ENCODE measurements at places on chromosomes 16 and 17.
A peak's percentile ranks its signal among the peaks of the same experiment; 100 is the strongest.

- DNase-seq = no peak
Observed at GRCh38 chr17:33494151-33494550, 201.1 kb upstream of the ASIC2 start.

GRCh38 chr16:31696968-31697743 lies 169.5 kb downstream of the AHSP start:
- no peak for DNase-seq

DNA sequence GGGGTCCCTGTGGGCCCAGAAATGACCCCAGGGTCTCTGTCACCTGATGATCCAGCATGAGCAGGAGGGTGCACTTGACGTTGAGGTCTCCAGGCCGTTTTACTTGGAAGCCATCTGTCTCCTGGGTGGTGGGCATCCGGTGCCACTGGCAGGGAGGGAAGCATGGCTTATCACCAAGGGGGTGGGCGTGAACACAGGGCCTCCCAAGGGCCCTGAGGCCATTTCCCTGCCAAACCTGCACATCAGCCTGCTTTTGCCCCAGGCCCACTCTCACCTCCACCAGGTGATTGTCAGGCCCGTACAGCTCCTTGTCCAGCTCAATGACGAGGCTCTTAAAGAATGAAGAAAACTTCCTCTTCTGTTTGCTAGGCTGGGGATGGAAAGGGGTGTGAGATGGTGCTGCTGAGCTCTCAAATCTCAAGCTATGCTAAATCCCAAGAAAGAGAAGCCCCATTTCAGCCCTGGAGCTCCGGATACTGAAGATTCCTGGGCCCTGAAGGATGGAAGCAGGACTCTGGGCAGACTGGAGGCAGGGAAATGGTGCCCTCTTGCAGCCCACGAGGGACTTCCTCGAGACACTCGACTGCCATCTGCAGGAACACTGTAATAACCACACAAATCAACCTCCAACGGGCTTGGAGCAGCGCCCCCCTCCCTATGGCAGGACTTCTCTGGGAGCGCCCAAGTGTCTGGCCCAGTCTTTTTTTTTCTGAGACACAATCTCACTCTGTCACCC lies 7.1 kb upstream of the FTSJ3 start:
- peak; percentile 71 for DNase-seq

- no peak for DNase-seq
Observed at GRCh38 chr17:67863624-67864247, 38.4 kb downstream of the BPTF start.

GRCh38 chr16:58948244-58948643 lies 214.1 kb upstream of the GOT2 start:
- no peak for DNase-seq

- DNase-seq = peak; percentile 81
Observed at GRCh38 chr17:49997773-49998703, 3.0 kb upstream of the DLX3 start.

GRCh38 chr16:27334838-27335237 lies 21.1 kb downstream of the IL4R start:
- DNase-seq = no peak

- no peak for DNase-seq
Observed at GRCh38 chr17:50769884-50770283, 2.6 kb upstream of the ANKRD40CL start.

GRCh38 chr16:27304881-27305745 lies 8.7 kb upstream of the IL4R start:
- DNase-seq = no peak

GRCh38 chr16:77961814-77962213 lies 60.5 kb upstream of the CLEC3A start:
- no peak for DNase-seq

DNA sequence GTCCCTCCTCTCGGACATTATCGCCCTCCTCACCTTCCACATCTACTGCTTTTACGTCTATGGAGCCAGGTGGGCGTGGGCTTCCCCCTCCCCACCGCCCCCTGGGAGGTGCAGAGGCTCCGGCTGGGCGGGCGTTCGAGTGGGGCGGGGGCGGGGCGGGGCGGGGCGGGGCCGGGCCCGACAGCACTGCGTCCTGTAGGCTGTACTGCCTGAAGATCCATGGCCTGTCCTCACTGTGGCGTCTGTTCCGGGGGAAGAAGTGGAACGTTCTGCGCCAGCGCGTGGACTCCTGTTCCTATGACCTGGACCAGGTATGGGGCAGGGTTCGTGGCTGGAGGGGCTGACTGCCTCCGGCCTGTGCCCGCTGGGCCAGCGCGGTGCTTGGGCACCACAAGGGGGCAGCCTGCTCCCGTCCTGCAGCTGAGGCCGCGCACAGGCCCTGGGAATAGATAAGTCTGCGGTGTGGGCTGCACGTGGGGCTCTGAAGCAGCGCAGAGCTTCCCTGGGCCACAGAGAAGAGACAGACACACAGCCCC lies 9.2 kb downstream of the PIGQ start:
- DNase-seq = peak; percentile 72

DNA sequence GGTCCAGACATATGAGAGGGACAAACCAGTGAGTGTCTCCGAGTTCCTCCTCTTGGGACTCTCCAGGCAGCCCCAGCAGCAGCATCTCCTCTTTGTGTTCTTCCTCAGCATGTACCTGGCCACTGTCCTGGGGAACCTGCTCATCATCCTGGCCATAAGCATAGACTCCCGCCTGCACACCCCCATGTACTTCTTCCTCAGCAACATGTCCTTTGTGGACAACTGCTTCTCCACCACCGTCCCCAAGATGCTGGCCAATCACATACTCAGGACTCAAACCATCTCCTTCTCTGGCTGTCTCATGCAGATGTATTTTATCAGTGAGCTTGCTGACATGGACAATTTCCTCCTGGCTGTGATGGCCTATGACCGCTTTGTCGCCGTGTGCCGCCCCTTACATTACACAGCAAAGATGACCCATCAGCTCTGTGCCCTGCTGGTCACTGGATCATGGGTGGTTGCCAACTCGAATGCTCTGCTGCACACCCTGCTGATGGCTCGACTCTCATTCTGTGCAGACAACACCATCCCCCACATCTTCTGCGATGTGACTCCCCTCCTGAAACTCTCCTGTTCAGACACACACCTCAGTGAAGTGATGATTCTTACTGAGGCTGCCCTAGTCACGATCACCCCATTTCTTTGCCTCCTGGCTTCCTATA lies 19.2 kb downstream of the ZNF200 start:
- peak; percentile 3 for DNase-seq

- DNase-seq = no peak
Observed at GRCh38 chr16:17397499-17397891, 73.3 kb downstream of the XYLT1 start.

DNA sequence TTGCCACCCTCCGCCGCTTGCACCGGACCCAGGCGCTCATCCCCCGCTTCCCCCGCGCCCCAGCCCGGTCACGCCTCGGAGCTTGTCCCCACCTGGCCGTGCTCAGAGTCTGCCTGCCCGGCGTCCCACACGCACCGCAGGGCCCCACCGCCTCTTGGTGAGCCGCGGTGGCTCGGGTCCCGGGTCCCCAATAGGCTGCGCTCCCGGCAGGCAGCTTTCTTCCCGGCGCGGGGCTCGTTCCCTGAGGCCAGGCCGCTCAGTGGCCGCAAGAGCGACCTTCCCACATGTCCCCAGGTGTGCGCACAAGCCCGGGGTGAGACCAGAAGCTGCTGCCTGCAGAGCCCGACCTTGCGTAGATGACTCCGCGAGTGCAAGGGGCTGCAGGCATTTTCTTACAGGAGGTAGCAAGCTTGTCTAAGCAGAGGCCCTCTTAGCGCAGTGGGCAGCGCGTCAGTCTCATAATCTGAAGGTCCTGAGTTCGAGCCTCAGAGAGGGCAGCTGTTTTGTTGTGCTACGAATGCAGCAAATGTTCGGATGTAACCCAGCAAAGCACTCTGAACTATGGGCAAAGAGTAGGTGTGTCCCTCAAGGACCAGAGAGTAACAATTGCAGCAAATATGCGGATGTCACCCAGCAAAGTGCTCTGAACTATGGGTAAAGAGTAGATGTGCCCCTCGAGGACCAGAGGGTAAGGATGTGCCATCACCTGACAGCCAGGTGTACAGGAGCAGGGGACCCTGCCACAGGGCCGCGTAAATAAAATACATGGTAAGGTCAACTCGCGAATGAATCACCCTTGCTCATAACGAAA lies 15.6 kb downstream of the TLE7 start:
- DNase-seq = no peak

- no peak for DNase-seq
Observed at GRCh38 chr17:1755252-1755826, 6.5 kb upstream of the SERPINF1 start.

DNA sequence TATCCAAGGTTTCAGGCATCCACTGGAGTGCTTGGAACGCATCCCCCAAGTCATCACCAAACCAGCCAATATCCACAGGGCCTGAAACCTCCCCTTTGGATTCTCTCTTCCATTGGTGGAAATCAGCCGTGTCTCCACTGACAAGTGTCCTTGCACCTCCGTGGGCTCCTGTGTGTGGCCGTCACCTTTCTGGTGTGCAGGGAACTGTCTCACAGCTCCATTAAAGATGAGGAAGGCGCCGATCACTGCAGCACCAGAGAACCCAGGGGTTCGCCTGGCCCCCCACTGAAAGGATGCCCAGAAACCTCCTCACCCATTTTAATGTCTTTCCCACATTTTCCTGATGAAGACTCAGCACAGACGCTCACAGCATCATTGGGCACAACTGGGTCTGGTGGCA lies 17.8 kb upstream of the METRNL start:
- no peak for DNase-seq

DNA sequence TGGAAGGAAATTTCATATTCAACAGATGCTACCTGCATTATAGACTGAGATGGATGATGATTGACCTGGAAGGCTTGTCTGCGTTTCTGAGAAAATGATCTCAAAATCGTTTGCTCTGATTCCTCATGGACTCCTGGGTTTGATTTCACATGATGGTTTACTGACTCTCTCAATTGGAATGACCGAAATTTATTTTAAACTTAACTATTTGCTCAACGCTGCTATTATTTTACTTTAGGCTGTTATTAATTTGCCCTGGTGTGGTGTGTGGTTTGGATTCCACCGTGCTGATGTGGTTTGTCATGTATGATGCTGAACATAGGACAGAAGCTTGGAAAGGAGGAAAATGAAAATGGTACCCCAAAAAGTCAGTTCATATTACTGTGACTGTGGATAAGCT lies 37.3 kb upstream of the ELAC2 start:
- no peak for DNase-seq

- DNase-seq = peak; percentile 88
Observed at GRCh38 chr16:30355144-30355953, at the start of gene CD2BP2. TSS of gene CD2BP2 (minus strand) at chr16:30355308. CDS start at chr16:30354681, 627 bp downstream.

DNA sequence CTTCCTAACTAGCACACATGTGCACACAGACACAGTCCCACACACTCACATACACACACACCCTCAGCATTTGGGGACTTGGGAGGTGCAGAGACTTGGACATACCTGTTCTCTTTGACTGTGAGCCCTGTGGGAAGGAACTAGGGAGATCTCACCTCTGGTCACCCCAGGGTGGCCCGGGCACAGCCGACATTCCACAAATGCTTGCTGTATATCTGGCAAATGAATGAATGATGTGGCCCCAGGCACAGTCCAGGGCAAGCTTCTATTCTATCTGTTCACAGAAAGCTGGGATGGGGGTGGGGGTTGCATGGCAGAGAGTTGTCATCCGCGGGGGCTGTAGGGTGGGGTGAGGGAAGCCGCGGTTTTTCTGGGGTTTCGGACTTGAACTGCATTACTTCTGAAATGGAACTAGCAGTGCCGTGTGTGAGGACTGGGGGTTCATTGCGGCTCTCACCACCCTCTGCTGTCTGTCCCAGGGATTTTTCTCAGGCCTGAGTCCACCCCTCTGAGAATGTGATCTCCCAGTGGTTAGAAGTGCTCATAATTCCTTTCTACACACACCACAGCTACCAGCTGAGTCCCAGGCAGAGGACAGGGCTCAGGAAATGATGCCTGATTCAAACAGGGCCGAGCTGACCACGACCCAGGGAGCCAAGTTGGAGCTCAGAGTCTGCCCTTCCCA lies 3.3 kb upstream of the RIPOR1 start:
- DNase-seq = no peak

- DNase-seq = no peak
Observed at GRCh38 chr17:37019117-37019740, 70.5 kb downstream of the AATF start.

DNA sequence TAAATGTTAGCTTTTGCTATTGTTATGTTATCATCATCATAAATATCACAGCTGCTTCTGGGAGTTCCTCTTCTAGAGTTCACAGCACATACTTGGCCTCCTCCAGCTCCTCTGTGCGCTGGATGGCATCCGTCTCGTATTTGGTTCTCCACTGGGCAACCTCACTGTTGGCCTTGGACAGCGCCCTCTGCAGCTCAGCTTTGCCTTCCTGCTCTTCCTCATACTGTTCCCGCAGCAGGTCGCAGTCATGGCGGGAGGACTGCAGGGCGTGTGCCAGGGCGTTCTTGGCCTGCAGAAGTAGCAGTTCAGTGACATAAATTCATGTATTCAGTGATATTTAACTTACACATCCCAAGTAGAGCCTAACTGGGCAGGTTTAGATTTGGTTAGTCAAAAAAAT lies 23.4 kb downstream of the MYH8 start:
- DNase-seq = no peak

- DNase-seq = peak; percentile 23
Observed at GRCh38 chr17:64218066-64218465, 45.0 kb downstream of the TEX2 start.

DNA sequence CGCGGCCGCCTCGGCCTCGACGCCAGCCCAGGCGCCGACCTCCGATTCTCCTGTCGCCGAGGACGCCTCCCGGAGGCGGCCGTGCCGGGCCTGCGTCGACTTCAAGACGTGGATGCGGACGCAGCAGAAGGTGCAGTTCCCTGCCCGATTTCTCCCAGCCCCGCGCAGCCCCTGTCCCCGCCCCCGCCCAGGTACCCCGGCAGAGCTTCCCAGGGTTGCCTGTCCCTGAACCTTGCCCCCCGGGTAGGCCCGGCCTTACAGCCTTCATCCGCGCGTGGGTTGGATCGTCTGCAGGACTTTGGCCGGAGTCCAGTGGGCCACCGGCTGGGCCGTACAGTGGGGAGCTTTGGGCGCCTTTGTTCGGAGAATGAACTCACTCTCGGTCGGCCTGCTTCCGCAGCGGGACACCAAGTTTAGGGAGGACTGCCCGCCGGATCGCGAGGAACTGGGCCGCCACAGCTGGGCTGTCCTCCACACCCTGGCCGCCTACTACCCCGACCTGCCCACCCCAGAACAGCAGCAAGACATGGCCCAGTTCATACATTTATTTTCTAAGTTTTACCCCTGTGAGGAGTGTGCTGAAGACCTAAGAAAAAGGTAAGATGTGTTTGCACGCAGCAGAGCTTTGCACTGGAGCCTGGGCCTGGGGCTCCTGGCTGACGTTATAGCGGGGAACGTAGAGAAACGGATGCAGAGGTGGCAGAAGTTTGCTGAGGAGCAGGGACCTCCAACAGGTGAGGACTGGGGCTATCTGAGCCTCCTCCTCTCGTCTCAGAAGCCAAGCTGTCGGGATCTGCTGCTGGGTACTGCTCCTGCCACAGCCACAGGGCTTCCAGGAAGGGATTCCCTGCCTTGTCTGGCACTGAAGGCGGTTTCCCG lies 593 bp downstream of the GFER start:
- DNase-seq = no peak
